ENCODE measurements at places on chromosomes 3 and 15. TPM values are rescaled to one million over a fixed set of nuclear protein-coding genes. Genes with fewer than 3 reads are reported as not detected.

DNA sequence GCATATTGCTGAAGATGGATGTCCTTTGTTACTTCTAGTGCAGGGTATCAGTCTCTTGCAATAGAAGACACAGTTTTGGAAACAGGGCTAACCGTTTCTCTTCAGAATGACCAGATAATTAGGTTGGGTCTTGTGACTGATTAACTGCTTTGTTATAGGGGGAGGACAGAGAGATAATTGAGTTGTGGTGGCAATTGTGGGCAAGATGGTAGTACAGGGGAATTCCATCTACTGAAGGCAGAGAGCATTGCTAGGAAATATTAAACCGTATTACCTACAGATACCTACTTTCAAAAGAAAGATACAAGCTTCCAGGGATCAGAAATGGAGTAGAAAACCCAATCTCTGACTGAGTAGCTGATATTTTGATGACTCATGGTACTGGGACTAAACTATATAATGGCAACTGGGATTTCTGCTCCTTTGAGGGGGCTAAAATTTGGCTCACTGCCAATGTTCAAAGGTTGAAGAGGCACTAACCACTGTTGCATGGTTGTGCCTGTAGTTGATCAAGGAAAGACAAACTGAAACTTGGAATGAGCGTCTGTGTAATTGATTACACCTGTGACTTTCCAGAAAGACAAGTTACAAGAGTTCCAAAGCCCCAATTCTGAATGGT is 4.2 kb downstream of the PRR23B start:
- no peaks in the 10 kb centered on the region for H3K27me3 ChIP-seq
- H3K36me3 ChIP-seq, result no peaks in the 10 kb centered on the region
- DNase-seq, result no peak
- no peak overlapping the region for H3K27ac ChIP-seq

- no peak overlapping the region for H3K4me3 ChIP-seq
- H3K27me3 ChIP-seq, result no peaks in the 10 kb centered on the region
- H3K36me3 ChIP-seq, result no peaks in the 10 kb centered on the region
- peaks cover 5% of the 10 kb centered on the region for H3K4me1 ChIP-seq
- DNase-seq, result peak; percentile 78
Measured at GRCh38 chr15:57025264-57025926, 107.0 kb downstream of the TCF12 start.

- H3K4me1 ChIP-seq, result no peaks in the 10 kb centered on the region
Measured at GRCh38 chr3:18424729-18425640, at the start of gene SATB1. TSS of gene SATB1 (minus strand) at chr3:18425339. CDS start at chr3:18420967, 4,372 bp downstream.

DNA sequence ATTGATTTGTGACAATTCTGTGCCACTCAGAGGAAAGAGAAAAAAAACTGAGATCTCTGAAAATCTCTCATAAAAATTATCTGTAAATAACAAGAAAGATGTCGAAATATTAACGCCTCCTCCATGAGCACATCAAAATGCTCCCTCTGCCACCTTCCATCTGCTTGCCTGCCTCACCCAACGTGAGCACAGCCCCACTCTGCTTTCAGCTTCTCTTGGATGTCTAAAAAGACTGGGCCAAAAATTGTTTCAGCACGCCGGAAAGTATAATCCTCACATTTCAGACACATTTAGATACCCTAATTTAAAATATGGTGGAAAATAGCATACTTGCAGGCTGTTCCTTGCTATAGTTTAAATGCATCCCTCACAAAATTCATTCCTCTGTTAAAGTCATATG is 57.1 kb downstream of the ERC2 start:
- no peak overlapping the region for H3K4me3 ChIP-seq
- H3K27me3 ChIP-seq, result no peaks in the 10 kb centered on the region
- DNase-seq, result no peak
- H3K27ac ChIP-seq, result no peak overlapping the region

GRCh38 chr3:123609063-123609462 is 24.2 kb upstream of the HACD2 start:
- no peaks in the 10 kb centered on the region for H3K27me3 ChIP-seq
- H3K36me3 ChIP-seq, result peaks cover 25% of the 10 kb centered on the region
- H3K27ac ChIP-seq, result no peak overlapping the region
- peaks cover 16% of the 10 kb centered on the region for H3K4me1 ChIP-seq
- no peak overlapping the region for H3K4me3 ChIP-seq
- DNase-seq, result no peak

Gene KY
- under 0.01 TPM for total RNA-seq

Gene SEMA5B
- total RNA-seq, result not detected

Gene IGSF11
- total RNA-seq, result not detected

Gene ZNF662
- 0.54 TPM for total RNA-seq
